SJSA1 (cell line): ENCODE measurements at places on chromosomes 1 and 21. TPM values are rescaled to one million over a fixed set of nuclear protein-coding genes. Genes with fewer than 3 reads are reported as not detected.

MMP23B gene
- 0.79 and 4.6 TPM in 2 replicates for total RNA-seq

GRCh38 chr1:44222397-44223186 lies 9.3 kb downstream of the DMAP1 start:
- no peak overlapping the region for H3K4me3 ChIP-seq
- H3K4me1 ChIP-seq = no peaks in the 10 kb centered on the region
- H3K36me3 ChIP-seq = peaks cover 43% of the 10 kb centered on the region
- no peaks in the 10 kb centered on the region for H3K27me3 ChIP-seq
- no peak overlapping the region for H3K27ac ChIP-seq
- DNase-seq = no peak

NAV1 gene
- total RNA-seq = 12.7 and 15.5 TPM in 2 replicates

LCE2A gene
- total RNA-seq = not detected in 2 replicates

GRCh38 chr1:38994196-38994595 lies 3.1 kb downstream of the AKIRIN1 start:
- H3K27me3 ChIP-seq = no peaks in the 10 kb centered on the region
- H3K4me1 ChIP-seq = peaks cover 37% of the 10 kb centered on the region
- H3K4me3 ChIP-seq = no peak overlapping the region
- H3K36me3 ChIP-seq = peaks cover 73% of the 10 kb centered on the region
- no peak for DNase-seq
- H3K27ac ChIP-seq = no peak overlapping the region

- no peak overlapping the region for H3K27ac ChIP-seq
- H3K4me3 ChIP-seq = no peak overlapping the region
- no peak for DNase-seq
- H3K36me3 ChIP-seq = no peaks in the 10 kb centered on the region
- H3K4me1 ChIP-seq = no peaks in the 10 kb centered on the region
- no peaks in the 10 kb centered on the region for H3K27me3 ChIP-seq
These were observed 330.6 kb downstream of the RPS6KC1 start for GRCh38 chr1:213381572-213382084.
